CD4-positive, alpha-beta T cell treated with Interleukin-2 at 100 ng/mL for 4 hours (primary cell): ENCODE measurements at places on chromosomes 1 and 21.

- DNase-seq = no peak
Observed at GRCh38 chr1:195373856-195374255, 1234.4 kb downstream of the KCNT2 start.

GRCh38 chr1:6269720-6270400 is 9.0 kb upstream of the GPR153 start:
- DNase-seq = no peak

DNA sequence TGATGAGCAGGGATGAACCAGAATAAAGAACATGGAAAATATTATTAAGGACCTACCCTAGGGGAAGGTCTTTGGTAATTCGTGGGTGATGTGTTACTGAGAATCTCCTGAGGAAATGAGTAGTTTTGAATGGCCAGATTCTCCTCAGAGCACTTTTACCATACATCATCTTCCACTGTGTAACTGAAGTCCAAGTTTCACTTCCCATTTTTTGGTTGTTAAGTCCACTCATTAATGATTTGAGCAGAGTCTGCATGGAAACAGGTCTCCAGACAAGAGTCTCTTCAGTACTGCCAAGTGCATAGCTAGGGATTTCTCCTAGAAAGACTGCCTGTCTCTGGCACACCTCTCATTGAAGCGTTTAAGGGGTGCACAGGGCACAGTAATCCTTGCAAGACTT is 48.7 kb upstream of the PCP4 start:
- no peak for DNase-seq

- peak; percentile 37 for DNase-seq
Observed at GRCh38 chr1:6634371-6635052, 9.8 kb downstream of the THAP3 start.

DNA sequence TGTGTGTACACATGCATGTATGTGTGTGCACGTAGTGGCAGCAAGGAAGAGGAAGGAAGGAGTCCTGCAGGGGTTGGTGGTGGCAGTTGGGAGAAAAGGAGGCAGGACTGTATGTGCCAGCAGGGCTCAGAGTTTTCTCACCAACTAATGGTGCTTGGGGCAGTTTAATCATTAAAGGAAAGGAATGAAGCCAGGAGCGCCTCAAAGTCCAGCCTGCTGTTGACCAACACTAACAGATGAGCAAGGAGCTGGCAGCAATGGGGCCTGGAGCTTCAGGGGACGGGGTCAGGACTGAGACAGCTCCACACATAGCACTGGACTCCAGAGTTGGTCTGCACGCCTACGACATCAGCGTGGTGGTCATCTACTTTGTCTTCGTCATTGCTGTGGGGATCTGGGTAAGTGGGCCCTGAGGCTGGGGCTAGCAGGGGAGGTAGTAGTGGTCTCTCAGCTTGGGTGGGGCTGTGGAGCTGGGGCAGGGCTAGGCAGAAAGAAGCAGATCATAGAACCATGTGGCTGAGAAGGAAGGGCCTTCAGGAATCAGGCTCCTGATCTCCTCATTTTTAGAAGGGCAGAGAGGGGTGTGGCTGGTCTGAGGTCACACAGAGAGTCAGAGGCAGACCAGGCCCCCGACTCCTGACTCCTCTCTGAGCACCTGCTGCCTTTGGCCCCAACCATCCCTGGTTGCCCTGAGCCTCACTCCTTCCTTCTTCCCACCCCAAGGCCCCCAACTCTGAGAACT is at the start of gene SLC5A9:
SLC5A9 (plus strand) TSS at position 216 of the 742 bp plus-strand sequence; CDS start at position 237, 21 bp downstream.
- no peak for DNase-seq

DNA sequence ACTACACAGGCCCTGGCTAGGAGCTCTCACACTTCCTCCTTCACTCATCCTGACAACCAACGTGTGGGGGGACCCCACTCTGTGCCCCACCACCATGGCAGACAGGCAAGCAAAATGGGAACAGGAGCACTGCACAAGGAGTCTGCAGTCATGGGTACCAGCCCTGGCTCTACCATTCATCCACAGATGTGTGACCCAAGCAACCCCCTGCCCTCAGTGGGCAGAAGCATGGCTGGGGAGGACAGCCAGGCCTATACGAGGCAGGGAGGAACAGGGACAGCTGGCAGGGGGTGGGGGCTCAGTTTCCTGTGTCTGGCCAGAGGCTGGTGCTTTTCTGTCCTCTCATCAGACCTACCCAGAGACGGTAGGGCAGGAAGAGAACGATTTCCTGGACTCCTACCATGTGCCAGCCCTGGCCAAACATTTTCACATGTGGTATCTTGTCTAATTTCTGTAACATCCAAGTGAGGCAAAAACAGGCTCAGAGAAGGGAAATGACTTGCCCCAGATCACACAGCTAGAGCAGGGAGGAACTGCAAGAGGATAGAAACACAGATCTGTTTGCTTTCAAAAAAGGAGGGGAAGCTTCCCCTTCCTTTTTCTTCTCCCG is 178.0 kb downstream of the HIVEP3 start:
- DNase-seq = peak; percentile 16

DNA sequence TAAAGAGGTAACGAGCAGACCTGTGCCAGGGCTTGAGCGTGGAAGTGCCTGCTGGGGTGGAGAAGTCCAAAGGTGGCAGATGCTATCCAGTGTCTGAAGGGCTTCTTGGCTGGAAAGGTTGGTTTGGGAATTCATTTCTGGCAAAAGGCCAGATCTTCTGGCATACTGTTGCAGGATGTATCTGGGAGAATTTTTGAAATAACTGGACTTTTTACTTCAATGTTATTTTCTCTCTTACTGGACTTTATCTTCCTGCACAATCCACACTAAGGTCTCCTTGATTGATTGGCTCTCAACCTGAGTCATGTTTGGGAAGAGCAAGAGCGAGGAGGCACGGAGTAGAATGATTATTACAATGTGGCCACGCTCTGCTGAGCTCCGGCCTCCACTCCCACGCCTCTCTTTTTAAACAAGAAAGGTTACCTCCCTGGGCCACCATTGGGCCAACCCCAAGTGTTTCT is 278.4 kb downstream of the TM2D1 start:
- no peak for DNase-seq
